Pons (tissue), 1 donor: ENCODE measurements at places on chromosomes 2 and 18.

GRCh38 chr2:232748038-232748437 lies 28.3 kb downstream of the KCNJ13 start:
- DNase-seq: no peak

- no peak for DNase-seq
Observed at GRCh38 chr2:25521126-25521525, 152.3 kb downstream of the DTNB start.

- no peak for DNase-seq
Observed at GRCh38 chr2:230713331-230714135, 891 bp downstream of the CAB39 start.

DNA sequence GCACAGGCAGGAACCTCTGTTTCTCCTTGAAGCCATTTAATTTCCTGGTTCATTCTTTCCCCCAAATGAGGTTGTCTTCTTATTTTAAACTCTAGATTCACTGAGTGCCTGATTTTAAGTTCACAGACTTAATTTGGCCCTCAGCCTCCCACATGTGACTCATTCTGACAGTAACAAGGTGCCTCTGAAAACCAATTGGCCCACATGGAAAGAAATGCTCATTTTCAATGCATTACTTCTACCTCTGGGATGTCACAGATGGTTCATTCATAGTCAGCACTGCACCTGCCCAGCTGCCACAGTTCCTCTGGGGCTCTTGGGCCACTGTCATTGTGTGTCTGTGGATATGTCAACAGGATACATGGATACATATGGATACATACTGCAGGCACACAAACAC lies 140.4 kb upstream of the CAPN13 start:
- no peak for DNase-seq

DNA sequence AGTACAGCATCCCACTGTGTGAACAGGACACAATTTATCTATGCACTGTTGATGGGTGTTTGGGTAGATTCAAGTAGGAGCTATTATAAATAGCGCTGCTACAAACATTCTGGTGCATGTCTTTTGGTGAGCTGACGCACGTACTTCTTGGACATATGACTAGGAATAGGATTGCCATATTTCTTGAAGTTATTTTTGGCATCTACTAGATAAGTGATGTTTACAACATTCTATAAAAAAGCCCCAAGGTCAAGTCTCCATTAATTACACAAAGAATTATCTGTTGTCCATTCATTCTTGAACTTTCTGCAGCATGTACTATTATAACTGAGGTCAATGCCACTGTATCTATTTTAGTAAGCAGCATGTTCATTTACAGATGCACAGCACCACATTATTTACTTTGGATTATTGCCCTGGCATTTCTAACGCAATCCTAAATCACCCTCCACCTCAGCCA lies 225.5 kb upstream of the TMEM200C start:
- DNase-seq: no peak
